Suppressor macrophage treated with lipopolysaccharide for 1 hour (primary cell): ENCODE measurements at places on chromosomes 13 and 19.

DNA sequence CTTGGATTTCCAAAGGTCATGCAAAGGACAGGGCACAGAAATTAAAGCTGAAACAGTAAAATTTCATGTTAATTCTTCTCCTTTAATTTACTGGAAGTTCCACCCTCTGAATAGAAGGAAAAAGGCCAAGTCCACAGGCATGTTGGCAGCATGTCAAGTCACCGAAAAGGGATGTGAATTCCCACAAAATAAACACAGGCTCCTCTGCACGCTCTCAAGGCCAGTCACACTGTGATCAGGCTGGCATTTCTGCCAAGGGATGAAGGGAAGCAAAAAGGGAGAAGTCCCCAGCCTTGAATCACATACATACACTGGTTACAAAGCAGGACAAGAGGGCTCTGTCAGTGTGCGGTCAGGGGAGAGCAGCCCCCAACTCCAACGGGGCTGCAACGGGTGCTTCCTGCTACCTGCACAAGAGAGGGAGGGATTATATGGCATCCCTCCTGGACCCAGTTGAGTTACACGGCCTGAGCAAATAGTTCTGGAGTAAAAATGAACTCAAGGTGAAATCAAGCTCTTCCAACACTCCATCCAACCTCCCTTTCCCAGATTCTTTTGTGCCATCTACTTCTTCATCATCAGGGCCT is 6.9 kb downstream of the DCLK1 start:
- no peak for DNase-seq

- peak; percentile 31 for DNase-seq
Observed at GRCh38 chr13:22855926-22856325, 324.9 kb upstream of the SGCG start.

DNA sequence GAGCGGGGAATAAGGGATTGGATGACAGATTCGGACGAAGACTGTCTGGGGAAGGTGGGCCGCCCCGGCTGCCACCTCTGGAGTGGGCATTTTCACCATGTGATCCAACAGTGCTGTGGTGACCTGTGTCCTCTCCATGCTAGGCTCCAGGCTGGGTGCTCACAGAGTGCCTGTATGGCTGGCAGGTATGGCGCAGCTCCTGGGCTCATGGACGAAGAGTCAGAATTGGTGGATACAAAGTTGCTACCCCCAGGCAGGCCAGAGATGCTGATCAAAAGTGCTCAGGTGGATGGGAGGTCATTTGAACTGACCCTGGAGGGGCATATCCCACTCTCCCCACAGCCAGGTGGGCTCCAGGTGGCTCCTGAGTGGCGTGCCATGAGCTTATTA is 111.3 kb upstream of the UQCRFS1 start:
- no peak for DNase-seq

- no peak for DNase-seq
Observed at GRCh38 chr13:100502446-100502845, 86.1 kb downstream of the GGACT start.

- no peak for DNase-seq
Observed at GRCh38 chr13:84845907-84846619, 953.2 kb downstream of the SLITRK6 start.

DNA sequence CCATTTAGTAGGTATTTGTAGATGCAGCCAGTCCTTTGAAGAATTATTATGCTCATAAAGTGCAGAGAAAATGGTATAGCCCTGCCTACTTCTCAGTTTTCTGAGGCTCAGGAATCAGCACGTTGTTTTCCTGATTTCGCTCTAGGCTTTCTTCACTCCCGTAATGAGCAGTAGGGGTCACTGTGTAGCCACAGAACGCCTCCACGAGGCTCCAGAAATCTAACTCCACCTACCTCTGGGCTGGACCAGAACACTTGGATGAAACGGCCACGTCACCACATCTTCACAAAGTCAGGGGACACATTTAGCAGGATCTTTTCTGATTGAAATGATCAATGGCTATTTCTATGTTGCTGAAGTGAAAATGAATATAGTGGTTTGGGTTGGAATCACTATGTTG is 49.8 kb upstream of the GTF3A start:
- DNase-seq, result peak; percentile 87

- DNase-seq, result peak; percentile 39
Observed at GRCh38 chr19:56348289-56348877, 33.7 kb upstream of the ZSCAN5A start.

DNA sequence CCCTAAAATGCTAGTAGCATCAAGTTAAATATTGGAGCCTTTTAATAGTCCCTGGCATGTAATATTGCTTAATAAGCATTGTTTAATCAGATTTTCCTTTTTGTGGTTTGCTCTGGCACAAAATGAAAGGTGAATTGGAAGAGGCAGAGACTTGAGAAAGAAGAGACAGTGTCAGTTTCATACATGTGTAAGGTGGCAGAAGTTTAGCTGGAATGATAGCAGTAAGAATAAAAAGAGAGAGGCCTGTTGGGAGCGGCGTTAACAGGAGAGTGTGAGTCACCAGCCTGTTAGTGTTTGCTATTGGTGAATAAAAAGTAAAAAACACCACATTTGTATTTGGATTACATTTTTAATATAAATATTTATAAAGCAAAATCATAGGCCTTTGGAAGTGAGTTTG is 145.3 kb downstream of the PDS5B start:
- no peak for DNase-seq
